ENCODE measurements at places on chromosomes 11 and 22. TPM values are rescaled to one million over a fixed set of nuclear protein-coding genes. Genes with fewer than 3 reads are reported as not detected.

DNA sequence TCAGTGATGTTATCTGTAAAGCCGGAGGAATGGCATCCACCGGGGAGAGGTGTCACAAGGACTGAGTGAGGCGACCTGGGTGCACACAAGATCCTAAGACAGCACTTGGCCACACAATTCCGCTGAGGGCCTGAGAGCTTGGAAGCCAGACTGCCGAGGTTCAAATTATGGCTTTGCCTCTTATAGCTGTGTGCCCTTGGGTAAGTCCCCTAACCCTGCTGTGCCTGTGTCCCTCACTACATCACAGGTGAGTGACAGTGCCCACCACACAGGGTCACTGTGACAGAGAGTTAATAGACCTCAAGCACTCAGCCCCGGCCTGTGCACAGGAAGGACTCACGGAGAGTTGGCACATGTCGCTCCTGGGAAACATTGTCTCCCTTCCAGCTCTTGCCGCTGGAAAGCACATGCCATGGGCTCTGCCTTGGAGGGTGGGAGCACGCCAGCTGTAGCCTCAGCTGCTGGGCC, 592 bp downstream of the RHOD start:
- no peak for DNase-seq

DNA sequence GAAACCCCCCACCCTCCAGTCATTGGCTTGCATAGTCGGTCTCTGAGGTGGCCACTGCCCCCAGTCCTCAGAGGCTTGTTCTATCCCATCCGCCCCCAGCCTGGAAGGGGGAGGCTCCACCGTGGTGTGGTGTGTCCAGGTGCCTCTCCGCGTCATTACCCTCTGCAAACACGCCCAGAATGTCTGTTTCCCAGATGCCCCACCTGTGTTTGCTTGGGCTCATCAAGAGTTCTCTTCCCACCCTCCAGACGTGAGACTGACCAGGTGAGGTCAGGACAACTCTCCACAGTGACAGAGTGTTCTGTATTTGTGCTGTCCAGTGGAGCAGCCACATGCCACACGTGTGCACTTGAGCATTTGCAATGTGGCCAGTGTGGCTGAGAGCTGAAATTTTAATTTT, 24.9 kb downstream of the LRRC10B start:
- DNase-seq = no peak

GRCh38 chr11:39192671-39193070, 2266.8 kb downstream of the LRRC4C start:
- DNase-seq = no peak

GRCh38 chr11:34787348-34787747, 128.8 kb downstream of the APIP start:
- DNase-seq = no peak

DNA sequence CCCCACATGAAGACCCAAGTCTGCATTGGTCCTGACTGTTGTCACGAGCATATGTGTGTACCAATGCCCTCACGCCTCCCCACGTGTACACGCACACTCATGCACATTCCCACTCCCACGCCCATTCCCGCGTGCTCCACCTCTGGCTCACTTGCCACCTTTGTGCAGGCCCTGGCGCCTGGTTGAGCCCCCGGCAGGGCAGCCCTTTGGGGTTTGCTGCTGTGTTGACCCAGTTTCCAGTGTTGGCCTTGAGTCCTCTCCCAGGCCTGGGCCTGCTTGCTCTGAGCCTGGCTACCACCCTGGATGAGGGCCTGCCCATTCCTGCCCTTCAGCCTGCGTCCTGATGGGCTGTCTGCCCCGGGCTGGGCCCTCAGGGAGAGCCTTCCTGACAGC, 18.2 kb downstream of the PVALB start:
- no peak for DNase-seq

DNA sequence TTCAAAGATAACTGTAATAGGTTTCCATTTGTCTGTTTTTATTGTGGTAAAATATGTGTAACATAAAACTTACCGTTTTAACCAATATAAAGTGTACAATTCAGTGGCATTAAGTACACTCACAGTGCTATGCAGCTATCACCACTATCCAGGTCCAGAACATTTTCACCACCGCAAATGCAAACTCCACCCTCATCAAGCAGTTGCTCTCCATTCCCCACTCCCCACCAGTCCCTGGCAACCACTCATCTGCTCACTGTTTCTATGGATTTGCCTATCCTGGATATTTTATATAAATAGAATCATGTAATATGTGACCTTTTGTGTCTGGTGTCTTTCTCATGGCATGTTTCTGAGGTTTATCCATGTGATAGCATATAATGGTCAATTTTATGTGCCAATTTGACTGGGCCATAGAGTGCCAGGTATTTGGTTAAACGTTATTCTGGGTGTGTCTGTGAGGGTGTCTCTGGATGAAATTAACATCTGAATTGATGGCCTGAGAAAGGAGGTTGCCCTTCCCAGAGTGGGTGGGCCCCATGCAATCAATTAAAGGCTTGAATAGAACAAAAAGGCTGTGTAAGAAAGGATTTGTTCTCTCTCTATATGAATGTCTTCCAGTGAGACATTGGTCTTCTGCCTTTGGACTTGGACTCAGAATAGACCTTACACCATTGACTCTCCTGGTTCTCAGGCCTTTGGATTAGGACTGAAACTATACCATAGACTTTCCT, 17.2 kb upstream of the SMCO4 start:
- DNase-seq = no peak

DNA sequence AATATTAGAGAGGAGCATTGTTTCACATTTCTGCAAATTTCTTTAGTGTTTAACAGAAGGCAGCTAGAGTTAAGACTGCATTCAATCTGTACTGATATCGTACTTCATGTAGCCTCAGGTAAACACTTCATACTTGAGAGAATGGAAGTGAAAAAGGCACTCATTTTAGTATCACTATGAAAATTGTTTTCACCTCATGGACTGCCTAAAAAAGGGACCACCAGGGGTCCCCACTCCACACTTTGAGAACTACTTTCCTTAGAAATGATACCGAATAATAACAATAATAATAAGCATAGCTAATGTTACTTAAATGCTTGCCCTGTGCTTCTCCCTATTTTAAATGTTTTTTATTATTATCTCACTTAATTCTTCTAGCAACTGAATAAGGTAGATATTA, 95.1 kb downstream of the BLID start:
- no peak for DNase-seq

DNA sequence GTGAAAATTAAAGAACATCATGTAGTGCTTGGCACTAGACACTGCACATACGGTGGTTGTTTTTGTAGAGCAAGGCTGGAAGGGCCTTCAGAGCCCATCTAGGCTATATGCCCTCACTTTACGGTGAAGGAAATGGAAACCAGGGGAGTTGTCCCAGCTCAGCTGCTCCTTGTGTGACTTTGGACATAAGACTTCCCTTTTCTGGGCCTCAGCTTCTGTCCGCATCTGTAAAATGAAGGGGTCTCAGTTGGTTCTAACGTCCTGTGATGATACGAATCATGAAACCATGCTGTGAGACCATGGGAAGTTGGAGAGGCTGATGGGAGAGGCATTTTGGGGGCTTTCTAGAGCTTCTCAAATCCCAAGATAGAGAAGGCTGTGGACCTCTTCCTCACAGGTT, 4.7 kb downstream of the KCNE3 start:
- DNase-seq = no peak

DNA sequence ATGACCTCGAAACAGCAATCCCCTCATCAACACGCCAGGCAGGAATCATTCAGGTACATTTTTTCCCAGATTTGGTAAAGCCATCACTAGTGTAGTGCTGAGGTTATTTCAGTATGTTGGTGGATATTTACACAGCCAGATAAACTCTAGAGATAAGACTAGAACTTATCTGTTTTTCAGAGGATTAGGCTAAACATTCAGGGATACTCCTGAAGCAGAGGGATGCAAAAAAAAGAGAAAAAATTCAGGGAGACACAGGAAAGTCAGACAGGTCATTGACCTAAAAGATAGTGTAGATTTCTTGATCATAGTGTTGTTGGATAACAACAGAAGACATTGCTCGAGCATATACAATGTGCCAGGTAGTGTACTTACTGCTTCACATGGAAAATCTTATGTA, 93.2 kb downstream of the ATM start:
- DNase-seq = no peak

DNA sequence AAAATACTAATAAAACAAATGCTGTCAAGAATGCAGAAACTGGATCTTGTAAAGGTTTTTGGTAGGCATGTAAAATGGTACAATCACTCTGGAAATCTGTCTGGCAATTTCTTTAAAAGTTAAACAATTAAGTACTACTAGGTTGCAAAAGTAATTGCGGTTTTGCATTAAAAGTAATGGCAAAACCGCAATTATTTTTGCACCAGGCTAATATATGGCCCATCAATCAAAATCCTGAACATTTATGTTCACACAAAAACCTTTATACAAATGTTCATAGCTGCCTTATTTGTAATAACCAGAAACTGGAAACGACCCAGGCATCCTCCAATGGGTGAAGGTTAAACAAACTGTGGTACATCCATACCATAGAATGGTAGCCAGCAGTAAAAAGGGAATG, 24.6 kb upstream of the ZDHHC13 start:
- no peak for DNase-seq

GRCh38 chr11:127066401-127067090, 66.0 kb upstream of the KIRREL3 start:
- no peak for DNase-seq

DNA sequence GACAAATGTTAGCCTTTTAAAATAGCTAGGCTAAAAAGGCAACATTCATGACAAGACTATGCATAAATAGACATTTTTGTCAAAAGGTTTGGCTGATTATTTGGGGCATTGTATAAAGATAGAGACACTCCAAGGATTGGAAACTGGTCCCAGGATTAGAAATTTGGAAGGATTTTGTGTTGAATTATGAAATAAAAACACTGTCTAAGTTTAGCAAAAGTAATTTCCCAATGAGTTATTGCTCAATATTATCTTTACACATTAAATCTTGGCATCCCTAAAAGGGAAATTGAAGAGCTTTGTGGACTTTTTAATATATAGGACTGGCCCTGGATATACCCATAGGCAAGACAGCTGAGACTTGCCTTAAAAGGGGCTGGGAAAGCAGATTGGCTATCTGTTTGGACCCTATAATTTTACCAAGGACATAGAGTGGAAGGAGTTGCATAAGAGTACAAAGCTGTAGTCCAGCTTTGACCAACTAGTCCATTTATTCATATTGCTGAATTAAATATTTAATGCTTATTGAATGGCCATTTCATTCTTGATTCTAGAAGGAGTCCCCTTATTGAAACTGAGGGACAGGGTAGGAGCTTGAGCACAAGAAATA, 382.7 kb downstream of the METTL15 start:
- no peak for DNase-seq

- peak; percentile 55 for DNase-seq
Observed at GRCh38 chr11:2473361-2474058, 28.7 kb downstream of the KCNQ1 start.

- DNase-seq = no peak
Observed at GRCh38 chr11:36426226-36426848, 83.7 kb downstream of the TRAF6 start.

- DNase-seq = no peak
Observed at GRCh38 chr11:121508449-121508848, 55.7 kb upstream of the SORL1-AS1 start.

DNA sequence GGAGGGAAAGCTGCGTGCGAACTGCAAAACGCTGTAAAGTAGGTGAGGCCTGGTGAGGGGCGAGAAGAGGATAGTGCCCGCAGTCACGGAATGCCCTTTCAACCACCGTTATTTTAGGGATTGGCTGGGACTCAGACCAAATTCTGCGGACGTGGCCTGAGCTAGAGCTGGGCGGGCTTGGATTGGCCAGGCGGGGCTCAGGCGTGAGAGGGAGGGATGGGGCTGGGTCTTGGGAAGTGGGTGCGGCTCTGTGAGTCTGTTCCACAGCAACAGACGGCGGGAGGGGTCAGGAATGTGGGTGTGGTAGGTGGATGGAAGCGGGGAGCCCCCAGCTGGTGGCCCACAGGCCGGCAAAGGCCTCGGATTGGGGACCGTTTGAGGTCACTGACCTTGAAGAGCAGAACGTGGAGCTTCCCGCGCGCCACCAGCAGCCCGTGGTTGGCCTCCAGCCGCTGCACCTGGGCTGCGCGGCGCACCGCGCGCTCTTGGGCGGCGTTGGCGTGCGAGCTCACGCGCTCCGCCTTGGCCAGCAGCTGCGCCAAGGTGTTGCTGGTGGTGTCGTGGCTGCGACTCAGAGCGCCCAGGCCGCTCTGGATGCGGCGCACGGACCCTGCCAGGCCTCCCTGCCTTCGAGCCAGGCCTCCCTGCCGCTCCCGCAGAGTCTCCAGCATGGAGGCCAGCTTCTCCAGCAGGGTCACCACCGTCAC, 444 bp downstream of the CAVIN3 start:
- peak; percentile 95 for DNase-seq

- no peak for DNase-seq
Observed at GRCh38 chr11:119100994-119101758, 477 bp downstream of the DPAGT1 start.

DNA sequence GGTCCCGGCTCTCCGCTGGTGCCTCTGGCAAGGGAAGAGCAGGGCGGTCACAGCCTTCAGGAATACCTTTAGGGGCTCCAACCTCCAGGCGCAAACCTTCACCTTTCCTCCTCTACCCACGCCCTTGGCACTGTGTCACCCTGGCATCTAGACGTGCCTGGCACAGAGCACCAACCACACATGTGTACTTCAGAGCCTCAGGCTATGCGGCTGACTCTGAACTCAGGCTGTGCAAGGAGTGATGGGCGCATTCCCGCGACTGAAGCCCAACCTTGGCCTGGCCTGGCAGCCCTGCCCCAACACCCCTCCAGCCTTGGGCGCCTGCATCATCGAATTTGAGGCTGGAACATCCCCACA, 11.4 kb downstream of the SCARF2 start:
- DNase-seq = no peak

DNA sequence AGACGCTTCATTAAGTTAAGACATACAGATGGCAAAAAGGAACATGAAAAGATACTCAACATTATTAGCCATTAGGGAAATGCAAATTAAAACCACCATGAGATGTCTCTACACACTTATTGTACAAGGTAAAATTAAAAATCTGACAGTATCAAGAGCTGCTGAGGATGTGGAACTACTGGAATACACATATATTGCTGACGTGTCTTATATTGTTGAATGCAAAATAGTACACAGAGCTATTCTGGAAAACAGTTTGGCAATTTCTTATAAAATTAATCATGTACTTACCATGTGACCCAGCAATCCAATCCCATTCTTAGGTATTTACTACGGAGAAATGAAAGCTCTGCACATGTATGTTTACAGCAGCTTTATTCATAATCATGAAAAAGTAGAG, 742.5 kb downstream of the TBC1D22A start:
- no peak for DNase-seq

The JHY gene
- total RNA-seq = 8.9 TPM

The DEUP1 gene
- not detected for total RNA-seq

The KDM4E gene
- total RNA-seq = not detected

The TRIM51 gene
- not detected for total RNA-seq

The SIAE gene
- total RNA-seq = 41.6 TPM

The JRKL gene
- total RNA-seq = 9.8 TPM

The MIOX gene
- total RNA-seq = not detected

The ZNF214 gene
- total RNA-seq = 3.7 TPM

The KIAA1671 gene
- 46.7 TPM for total RNA-seq

The DEFB131B gene
- not detected for total RNA-seq
